ENCODE measurements at places on chromosomes 1 and 21.
A peak's percentile ranks its signal among the peaks of the same experiment; 100 is the strongest.

DNA sequence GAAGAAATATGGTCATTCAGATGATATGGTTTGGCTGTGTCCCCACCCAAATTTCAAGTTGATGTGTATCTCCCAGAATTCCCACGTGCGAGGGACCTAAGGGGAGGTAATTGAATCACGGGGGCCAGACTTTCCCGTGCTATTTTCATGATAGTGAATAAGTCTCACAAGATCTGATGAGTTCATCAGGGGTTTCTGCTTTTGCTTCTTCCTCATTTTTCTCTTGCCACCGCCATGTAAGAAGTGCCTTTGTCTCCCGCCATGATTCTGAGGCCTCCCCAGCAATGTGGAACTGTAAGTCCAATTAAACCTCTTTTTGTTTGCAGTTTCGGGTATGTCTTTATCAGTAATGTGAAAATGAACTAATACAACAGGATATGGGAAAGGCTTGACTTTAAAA, 1.4 kb upstream of the DPM3 start:
- no peak for DNase-seq

DNA sequence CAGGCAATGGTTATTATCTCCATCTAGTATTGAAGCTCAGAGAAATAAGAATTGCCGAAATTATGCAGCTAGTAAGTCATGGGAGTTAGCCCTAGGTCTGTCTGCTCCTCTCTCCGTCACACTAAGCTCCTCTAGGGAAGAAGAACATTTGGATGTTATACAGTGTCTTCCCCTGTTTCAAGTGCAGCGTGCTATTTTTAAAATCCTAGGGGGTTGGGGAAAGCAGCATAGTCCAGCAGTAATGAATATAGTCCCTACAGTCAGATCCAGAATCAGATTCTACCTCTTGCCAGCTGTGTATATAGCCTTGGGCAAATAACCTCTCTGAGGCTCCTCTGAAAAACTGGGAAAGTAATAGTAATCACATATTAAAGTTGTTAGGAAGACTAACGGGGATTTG, 44.5 kb upstream of the OSBPL9 start:
- no peak for DNase-seq

DNA sequence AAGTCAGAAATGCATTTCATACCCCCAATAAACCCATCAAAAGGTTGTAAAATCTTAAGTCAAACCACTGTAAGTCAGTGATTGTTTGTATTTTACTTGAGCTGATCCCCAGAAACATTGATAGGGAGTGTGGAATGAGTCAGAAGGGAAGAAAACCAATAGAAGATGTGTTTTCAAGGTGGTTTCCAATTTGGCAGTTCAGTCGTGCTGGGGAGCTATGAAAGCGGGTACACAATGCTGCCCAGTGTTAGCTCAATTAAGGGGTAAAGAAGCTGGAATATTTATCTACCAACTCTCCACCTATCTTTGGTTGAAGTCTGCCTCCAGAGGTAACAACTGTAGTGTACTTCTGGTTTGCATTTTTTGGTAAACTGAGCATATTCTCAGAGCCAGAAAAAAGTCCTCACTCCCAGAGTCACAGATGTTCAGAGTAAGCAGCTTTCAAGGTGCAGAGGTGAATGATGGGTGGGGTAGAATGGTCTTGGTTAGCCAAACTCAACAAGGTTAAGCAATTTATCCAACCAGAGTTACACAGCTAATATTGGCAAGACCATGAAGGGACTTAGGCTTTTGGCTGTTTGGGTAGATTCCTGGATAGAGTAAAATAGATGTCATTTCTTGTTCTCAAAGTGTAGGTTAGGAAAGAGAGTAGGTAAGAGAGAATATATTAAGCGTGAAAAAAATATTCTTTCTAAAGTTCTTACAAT, 202.9 kb upstream of the ADGRL2 start:
- no peak for DNase-seq

- DNase-seq, result peak; percentile 21
These were observed 20.0 kb downstream of the CEP170 start for GRCh38 chr1:243234978-243235647.

DNA sequence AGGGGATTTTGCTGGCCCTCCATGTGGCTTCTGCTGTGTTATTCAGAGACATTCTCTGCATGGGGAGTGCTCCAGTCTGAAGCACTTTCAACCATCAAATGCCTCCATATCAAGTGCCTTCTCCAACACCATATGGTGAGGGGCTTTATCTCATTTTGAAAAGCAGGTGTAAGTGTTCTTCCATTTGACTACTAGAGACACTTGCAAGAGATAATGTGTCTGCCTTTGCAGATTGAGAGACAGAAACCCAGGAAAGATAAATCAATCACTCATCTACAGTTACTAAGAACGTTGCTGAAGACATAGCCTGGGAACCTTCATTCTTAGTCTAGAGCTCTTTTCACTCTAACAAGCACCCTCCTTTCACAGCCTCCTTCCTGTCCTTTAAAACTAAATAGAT, 29.5 kb upstream of the REG4 start:
- no peak for DNase-seq

GRCh38 chr21:46063734-46064680, 33.9 kb upstream of the COL6A2 start:
- peak; percentile 0 for DNase-seq

- DNase-seq, result peak; percentile 33
These were observed 39.0 kb downstream of the LRRC71 start for GRCh38 chr1:156959414-156959813.

GRCh38 chr1:218895064-218895587, 278.6 kb upstream of the LYPLAL1 start:
- no peak for DNase-seq

DNA sequence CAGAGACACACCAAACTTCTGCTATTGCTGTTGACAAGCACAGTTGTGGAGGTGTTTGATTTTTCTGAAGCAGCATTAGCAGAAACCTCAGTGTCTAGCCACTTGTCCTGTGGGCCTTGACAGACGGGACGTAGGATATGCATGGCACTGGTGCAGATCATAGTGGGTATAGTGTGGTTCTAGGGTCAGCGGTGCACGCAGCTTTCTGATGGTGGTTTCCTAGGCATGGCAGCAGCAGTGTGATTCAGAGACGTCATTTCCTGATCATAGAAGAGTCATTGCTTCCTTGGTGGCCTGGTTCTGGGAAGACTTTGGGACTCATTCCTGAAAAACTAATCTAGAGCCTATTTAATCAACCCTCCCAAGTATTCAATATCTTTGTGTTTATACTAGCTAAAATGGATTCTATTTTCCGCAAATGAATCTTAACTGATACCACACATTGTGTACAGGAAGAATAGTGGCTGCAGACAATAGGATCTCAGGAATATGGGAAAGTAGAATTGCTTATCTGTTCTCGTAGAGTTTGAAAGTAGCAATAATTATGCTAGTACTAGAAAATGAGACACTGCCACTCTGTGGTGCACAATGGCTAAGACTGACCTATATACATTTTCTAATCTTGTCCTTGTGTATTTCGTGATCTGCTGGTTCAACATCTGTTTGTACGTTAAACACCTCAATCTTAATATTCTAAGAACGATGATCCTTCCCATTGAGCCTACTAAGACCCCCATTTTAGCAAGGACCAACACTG, 2.8 kb upstream of the USP1 start:
- DNase-seq, result no peak

GRCh38 chr1:173857363-173857917, 10.3 kb downstream of the GAS5 start:
- no peak for DNase-seq

- DNase-seq, result no peak
These were observed 415.5 kb upstream of the ADAMTS5 start for GRCh38 chr21:27382404-27382803.

DNA sequence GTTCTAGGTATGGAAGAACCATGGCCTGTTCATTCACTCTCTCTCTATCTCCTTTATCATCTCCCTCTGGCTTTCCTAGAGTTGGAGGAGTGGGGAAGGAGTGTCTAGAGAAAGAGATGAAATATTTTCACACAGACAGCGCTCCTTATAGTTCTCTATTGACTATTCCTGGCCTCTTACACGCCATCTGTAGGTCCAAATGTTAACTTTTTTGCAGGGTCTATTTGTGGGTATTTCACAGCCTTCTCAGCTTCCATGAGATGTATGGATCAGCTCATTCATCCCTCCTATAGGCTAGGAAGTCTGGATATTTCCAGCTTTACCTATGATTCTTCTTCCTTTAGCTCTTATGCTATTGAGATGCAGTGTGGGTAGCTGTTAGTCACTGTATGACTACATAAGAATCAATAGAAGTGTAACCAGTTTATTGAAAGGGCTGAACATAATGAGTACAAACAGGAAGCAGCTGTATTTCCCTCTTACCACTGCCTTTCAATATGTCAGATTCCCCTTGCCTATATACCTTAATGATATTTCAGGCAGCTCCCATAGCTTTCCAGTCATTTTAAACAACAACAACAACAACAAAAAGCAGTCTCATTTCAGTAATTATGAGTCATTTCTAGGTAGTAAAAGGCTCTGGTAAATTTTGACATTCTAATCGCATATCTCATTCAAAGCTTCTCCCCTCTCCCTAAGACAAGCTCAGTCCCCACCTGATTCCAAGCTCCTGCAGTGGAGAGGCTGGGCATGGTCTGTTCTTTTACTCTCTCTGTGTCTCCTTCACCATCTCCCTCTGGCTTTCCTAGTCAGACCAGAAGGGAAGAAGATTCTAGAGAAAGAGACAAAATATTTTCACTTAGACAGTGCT, 149.5 kb downstream of the TTLL7 start:
- DNase-seq, result no peak

DNA sequence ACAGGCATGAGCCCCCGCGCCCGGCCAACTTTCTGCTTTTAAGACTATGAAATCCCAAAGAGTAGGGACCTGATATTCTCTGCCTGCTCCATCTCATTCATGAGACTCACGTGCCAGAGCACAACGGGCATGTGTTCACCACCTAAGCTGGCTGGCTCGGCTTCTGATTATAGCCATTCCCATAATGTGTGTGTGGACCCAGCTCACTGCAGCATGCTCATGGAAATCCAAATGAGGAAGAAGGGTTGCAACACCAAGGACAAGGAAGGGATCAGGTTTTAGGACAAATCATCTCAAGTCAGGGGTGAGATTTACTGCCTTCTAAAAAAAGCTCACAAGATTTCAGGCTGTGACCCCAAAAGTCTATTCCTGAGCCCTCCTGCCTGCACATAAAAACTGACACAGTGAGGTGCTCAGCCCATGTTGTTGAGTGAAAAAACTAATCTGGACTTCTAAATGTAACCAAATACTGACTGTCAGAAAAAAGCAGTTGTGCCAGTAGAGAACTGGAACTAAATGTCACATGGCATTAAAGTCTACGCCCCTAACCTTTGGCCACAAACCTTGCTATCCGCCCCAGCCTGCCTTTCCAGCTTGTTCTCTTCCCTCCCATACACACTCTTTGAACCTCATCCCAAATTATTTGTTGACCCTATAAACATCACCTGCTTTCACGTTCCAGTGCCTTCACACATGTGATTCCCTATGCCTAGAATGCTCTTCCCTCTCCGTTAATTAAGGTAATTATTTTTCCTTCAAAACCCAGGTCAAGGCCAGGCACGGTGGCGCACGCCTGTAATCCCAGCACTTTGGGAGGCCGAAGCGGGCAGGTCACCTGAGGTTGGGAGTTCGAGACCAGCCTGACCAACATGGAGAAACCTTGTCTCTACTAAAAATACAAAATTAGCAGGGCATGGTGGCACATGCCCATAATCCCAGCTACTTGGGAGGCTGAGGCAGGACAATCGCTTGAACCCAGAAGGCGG, 9.1 kb upstream of the COA7 start:
- no peak for DNase-seq

DNA sequence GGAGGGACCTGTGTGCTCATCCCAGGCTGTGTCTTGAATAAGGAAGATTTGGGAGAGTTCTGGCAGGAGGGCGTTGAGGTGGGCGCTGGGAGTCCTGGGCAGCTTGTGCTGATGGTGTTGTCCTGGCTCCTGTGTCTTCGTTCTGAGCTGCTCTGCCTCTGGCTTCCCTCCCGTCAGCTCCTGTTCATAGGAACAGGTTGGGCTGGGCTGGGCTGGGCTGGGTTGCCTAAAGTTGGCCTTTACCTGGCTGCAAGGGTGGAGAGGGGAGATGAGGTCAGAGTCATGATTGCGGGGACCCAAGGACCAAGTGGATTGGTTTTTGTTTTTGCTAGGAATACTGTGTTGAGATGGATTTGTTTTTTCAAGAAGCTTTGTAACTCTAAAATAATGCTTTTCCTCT, 9.1 kb downstream of the NECAP2 start:
- no peak for DNase-seq

GRCh38 chr1:118381197-118381869, 196.3 kb upstream of the SPAG17 start:
- DNase-seq, result peak; percentile 14

DNA sequence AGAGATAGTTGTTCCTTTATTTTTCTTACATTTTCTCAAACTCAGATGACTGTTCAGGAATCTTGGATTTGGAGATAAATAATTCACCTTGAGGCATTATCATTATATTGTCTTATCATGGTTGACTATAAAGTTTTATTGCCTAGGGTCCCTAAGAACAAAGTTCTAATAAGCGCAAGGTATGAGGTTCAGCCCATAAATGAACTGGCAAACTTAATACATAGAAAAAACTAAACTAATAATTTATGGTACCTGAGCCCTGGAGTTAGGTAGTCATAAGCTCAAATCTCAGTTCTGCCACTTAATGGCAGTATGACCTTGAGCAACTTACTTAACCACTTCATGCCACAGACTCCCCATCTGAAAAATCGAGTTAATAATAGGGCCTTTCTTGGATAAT, 334.0 kb upstream of the PBX1 start:
- DNase-seq, result no peak

- DNase-seq, result peak; percentile 69
These were observed 28.4 kb downstream of the ACP6 start for GRCh38 chr1:147641695-147642592.

GRCh38 chr1:99371413-99371812, 107.1 kb downstream of the PLPPR4 start:
- DNase-seq, result no peak

GRCh38 chr1:38487396-38487795, 372.2 kb downstream of the RRAGC start:
- DNase-seq, result no peak

DNA sequence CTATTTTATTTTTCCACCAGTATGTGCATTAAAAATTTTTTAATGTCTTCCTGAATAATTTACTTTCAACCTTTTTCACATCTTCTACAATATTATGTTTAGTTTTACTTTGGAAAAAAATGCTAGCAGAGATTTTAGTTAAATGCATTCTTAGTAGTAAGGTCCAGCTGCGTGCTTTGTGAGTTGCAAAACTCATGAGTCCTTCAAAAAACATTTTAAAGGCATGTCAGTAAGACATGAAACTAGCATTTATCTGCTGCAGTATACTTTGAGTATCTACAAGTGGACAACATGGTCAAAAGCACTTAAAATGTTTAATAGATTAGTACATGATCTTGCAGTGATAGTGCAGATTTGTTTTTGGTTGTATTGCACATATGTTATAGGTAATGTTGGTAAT, 139.0 kb downstream of the HS2ST1 start:
- no peak for DNase-seq

GRCh38 chr1:8727809-8728213, 89.6 kb downstream of the RERE start:
- peak; percentile 16 for DNase-seq

Measured in GM03348 (cell line).